T47D (cell line): ENCODE measurements at places on chromosomes 13 and 19.

DNA sequence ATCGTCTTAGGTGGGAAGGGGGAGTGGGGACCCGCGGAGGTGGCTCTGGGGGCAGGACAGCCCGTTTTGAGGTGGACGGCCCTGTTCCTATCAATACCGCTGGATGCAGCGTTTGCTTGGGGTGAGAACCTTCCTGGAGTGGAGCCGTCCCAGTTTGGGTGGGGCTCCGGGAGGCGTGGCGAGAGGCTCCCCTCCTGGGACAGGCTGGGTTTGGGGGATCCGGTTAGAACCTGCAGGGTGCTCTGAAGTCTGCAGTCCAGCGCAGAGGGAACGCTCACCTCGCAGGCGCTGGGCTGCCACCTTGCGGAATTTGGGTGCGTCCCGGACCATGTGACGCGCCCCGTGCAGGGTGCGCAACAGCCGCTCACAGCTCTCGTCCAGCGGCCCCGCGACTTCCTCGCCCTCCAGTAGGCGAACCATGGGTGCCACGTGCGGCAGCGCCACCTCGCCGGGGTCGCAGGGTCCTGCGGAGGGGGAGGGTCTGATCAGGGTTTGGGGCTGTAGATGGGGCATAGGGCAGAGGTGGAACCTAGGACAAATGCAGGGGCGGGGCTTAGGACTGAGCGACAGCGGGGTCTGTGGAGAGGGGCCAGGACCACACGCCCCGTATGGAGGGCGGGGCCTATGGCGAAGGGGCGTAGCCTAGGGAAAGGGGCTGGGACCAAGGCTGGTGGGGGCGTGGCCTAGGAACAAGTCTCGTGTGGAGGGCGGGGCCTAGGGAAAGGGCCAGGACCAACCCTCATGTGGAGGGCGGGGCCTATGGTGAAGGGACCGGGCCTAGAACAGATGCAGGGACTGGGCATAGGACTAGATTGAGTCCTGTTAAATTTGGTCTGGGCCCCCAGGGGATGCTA is 13.8 kb downstream of the SH2D3A start:
- DNase-seq: peak; percentile 62

DNA sequence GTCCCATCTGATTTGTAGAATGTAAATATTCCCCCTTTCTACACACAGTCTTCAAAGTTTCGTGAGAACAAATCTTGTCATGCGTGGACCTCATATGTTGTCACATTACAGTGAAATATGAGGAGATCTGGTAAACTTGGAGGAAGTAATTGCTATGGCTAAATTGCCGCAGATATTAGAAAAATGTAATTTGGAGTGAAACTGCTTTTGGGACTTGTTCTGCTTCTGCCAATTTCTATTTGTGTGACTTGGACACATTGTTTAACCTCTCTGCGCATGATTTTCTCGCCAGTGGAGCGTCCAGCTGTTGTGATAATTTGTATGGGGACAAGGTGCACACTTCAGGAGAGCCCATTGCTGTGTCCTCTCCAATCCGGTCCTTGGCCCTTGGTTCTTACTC is 693.1 kb upstream of the SLC10A2 start:
- DNase-seq: no peak

DNA sequence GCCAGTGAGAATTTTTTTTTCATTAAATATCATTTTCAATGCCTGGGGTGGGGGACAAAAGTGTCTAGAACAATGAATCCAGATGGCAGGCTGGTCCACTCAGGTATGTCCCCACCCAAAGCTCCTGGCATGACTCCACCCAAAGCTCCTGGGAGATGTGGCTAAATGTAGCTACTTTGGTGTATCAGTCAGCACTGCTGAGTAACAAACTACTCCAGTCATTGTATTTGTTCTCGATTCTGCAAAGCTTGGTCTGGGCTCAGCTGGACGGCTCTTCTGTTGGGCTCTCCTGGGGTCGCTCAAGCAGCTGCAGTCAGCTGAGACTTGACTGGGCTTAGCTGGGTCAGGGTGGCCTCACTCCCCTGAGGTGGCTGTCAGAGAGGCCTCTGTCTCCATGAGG is 48.5 kb downstream of the CELF5 start:
- no peak for DNase-seq

- peak; percentile 93 for DNase-seq
These were observed 19.2 kb downstream of the RYR1 start for GRCh38 chr19:38452430-38453366.

- no peak for DNase-seq
These were observed 10.0 kb upstream of the SPC24 start for GRCh38 chr19:11165486-11166030.

DNA sequence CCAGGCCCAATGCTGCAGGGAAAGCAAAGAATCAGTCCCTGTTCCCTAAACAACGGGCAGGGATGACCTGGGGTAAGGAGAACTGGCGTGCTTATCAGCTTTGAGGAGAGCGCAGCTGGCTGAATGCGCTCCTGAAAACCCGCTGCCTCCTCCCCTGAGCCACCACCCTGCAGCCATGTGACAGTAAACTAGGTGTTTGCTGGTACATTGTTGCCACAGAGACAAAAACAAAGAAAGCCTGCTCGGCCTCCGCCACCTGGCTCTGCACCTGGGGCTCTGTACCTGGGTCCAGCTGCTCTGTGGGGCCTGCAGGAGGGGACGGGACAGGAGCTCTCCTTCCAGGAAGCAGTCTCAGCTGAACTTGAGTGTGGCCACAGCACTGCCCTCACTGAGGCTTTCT is 21.8 kb downstream of the MCF2L start:
- DNase-seq: no peak

DNA sequence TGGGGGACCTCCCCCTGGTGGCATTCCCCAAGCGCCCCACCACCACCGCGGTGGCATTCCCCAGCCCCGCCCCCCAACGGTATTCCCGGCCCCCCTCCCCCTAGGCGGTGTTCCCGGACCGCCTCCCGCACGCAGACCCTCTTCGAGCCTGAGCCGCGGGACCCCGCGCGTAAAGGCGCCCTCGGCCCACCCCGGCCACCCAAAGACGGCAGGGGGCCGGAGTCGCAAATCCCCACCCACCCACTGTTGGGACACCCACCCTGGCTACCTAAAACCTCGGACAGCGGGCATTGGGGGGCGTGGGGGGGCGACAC is 22.4 kb downstream of the OLFM2 start:
- DNase-seq: no peak

- DNase-seq: no peak
These were observed 173.4 kb downstream of the KATNAL1 start for GRCh38 chr13:30133996-30134395.

- no peak for DNase-seq
These were observed 9.0 kb upstream of the MYDGF start for GRCh38 chr19:4678881-4679790.

- no peak for DNase-seq
These were observed 29.0 kb upstream of the FFAR2 start for GRCh38 chr19:35419046-35419445.

DNA sequence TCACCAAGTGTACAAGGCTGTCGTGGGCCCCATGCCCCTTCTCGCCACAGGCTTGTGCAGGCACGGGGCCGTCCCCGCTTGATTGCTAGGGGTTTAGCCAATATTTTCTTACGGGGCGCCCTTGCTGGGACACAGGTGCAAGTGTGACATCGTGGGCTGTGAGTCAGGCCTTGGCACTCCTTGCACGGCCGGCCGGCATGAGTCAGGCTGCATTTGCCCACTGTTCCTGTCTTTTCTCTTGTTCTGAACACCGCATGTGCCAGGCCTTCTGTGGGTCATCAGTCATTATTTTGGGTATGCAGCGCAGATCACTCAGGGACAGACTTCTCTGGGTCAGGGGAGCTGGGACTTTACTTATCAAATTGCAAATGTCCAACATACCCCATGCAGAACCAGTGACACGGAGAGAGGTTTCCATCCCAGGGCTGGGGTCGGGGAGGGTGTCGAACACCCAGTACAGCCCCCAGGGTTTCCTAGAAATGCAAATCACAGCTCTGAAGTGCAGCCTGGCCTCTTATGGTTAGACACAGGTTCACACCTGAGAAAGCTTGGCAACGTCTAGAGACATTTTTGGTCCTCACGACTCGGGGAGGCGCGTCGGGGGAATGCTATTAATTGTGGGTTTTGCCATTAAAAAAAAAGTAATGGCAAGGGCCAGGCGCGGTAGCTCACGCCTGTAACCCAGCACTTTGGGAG is 22.5 kb upstream of the KLF2 start:
- DNase-seq: no peak

DNA sequence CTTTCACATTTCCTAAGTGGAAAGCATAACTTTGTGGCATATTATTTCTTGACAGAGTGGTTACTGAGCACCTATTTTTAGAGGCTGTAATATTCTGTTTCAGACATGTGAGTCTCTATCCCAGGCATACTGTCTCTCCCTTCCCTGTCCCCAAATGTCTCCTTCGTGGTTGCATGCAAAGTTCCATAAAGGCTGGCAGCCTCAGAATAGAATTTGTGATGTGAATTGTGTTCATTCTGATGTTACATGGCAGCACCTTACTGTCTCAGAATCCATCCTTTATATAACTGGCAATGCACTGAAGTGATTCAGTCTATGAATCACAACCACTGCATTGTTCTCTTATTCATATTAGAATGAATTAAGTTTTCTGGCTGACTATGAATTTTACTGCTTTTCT is 89.0 kb upstream of the SLC7A1 start:
- DNase-seq: no peak

DNA sequence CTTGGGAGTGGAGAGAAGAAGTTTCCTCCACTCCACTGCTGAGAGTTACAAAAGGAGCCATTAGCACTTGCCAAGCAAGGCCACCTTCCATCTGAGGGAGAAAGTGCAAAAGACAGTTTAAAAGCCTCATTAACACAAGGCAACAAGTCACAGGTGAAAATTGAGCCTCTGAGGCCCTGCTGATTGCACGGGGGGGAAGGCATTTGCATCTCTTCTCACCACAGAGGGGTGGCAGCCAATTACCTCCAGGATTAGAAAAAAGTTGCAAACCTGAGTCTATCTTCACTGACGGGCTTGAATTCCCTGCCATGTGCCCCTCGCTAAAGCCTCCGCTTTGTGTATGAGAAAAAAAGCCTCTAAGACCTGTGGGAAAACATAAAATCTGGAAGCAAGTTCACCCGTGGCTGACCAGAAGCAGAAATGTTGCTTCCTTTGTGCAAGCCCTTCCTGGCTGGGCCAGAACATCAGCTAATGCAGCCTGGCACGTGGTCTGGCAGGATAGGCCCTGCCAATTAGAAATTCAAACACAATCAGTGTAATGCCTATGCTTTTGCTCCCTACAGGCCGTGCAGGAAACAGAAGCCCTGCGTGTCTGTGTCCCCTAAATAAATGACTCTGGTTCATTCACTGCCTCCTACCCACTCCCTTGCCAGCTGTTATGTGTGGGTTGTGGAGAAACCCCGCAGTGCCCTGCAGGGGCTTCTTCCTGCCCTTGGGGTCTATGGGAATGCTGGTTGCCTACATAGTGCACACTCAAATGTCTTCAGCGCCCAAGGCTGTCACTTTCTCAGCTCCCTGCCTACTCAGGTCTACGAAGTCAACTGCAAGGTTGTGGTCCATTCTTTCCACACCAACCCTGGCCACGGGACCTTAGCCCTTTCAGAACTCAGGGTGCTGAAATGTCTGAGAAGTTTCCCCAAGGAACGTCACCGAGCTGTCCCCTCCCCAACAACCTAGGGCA is 150.2 kb downstream of the UQCRFS1 start:
- no peak for DNase-seq

DNA sequence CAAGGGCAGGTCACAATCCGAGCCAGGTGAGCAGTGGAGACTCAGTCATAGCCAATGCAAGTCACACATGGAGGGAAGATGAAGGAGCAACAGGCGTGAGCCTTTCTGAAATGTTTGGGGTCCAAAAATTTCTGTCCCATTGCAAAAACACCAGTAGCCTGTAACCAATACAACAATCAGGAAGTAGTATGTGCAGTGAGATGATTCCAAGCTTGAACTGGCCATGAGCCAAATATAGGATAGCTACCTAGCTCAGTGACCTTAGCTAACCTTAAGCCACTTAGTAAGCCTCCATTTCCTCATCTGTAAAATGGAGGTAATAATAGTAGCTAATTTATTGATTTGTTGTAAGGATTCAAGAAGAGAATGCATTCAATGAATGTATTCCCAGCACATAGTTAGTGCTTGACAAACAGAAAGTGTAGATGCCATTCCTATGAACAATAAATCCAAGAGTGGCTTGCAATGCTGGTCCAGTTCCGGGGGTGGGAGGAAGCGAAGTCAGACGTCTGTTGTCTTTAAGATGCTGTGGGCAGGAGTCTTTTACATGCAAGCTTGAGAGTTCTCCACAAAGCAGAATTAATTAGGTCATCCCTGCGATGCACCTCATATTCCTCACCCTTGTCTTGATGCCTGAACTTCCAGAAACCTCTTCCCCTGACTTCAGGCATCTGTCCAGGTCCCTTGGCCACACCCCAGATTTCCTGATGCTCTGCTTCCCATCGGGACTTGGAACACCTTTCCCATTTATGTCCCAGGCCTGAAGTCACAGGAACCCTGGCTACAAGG is 195.7 kb upstream of the UBL3 start:
- no peak for DNase-seq

DNA sequence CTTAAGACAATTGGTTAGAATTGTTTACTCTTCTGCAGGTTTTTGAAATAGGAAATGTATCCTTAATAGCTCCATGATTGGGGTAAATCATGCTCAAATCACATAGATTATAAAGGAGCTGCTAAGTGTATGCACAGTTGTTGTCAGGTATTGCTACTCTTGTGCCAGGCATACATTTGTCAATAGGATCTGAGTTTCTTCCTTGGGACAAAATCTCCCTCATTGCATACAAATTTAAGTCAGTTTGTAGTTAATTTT is 109.3 kb upstream of the MLNR start:
- no peak for DNase-seq

DNA sequence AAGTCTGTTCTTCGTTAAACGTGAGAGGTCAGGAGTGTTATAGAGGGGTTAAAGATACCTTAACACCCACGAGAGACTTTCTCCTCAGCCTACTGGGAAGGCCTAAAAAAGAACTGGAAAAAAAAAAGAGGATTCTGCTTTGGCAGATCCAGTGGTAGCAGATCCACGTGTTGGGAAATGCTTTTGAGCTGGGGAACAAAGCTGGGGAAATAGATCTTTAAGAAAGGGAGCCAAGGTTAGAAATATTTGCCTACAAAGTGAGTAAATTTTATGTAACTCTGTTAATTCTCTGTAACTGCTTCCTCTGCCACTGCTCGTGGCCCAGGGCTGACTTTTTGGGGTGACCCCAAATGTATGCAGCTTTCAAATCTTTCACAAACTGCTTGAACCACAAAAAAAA is 11.7 kb downstream of the RFX2 start:
- no peak for DNase-seq

DNA sequence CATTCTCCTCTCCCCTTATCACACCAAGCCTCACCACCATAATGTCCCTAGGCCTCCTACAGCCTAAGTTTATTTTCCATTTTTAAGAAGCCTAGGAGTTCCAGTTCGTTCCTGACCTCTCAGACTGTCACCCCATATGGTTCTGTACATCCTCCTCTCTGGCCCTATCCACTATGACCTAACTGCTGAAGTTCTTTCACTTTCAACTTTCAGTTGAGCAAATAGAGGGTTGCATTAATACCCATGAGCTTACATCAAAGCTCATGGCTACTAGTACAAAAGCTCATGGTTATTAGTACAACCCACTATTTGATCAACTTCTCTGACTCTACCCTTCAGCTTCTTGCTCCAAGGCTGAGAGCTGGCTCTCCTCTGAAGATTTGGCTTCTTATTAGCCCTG is 72.9 kb downstream of the FGF14 start:
- DNase-seq: no peak

GRCh38 chr13:88248393-88248792 is 577.2 kb downstream of the SLITRK5 start:
- no peak for DNase-seq

- DNase-seq: no peak
These were observed 23.5 kb upstream of the CCL25 start for GRCh38 chr19:8028951-8029491.

- no peak for DNase-seq
These were observed 15.9 kb downstream of the PRR36 start for GRCh38 chr19:7858109-7858770.

- DNase-seq: no peak
These were observed 97.9 kb downstream of the DLEU7 start for GRCh38 chr13:50745542-50746115.
